ENCODE measurements at places on chromosomes 1 and 21.

GRCh38 chr1:63103682-63104081, 218.7 kb upstream of the FOXD3 start:
- DNase-seq: no peak
- H3K4me3 ChIP-seq: no peak overlapping the region
- no peaks in the 10 kb centered on the region for H3K27me3 ChIP-seq

DNA sequence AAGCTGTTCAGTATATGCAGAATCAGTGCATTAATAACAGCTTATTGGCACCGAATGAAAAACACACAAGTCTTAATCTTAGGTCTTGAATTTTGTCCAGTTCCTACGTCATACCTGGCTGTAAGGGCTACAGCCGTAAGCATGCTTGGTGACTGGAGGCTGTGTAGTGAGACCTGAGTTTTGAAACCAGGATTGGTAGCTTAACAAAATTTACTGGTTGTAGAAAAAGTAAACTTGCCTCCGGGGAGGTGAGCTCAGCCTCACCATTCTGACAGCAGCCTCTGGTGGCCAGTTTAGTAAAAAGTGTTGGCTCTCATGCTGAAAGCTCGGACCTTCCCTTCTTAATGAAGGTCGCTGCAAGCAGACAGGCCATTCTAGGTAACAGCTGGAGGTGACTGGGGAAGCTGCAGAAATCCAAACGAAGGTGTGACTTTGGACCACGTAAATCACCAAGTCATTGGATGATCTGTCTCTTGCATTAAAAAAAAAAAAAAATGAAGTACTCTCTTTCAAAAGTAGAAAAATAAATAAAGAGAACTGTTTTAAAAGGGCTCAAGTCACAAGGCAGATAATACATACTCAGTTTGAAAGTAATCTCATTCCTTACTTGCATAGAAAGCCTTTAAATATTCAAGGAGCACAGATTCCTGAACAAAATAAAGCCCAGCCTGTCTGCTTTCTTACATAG, 48.9 kb downstream of the HLCS start:
- no peaks in the 10 kb centered on the region for H3K36me3 ChIP-seq
- H3K4me1 ChIP-seq: no peaks in the 10 kb centered on the region
- H3K27me3 ChIP-seq: no peaks in the 10 kb centered on the region
- H3K27ac ChIP-seq: no peak overlapping the region

DNA sequence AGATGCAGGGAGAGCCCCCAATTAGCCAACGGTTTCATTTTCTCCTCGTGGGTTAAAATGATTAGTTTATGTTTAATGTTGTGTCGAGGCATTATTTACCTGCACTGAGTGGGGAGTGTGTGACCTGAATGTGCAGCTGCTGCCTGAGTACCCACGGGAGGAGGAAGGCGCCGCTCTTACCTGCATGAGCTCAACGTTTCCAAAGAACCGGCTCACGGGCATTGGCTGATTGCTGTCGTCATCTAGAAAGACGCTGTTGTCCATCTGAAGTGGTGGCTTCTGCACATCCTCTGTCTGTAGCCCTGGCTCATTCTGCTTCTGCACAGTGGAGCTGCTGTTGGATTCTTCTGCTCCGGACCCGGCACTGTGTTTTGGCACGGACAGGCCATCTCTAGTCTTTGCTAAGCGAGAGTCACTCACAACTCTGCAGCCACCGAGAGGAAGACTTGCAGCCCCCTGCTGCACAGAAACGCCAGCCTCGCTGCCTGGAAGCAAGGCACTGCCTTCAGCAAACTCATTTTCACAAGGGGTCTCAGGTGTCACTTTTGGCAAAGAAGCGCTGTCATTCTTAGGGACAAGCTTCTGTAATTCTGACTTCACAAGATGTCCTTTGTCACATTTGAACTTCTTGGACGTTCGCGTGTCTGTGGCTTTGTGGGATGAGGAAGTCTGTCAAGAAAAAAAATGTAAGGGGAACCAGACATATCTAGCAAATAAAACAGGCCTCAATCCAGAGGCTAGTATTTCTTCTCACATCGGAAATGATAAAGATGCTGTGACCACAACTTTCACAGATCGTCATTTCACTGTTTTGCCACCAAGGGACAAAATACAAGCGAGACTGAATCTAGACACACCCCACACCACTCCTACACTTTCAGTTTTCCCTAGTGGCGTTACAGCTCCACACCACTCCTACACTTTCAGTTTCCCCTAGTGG, 9.4 kb downstream of the C1orf174 start:
- H3K27me3 ChIP-seq: no peaks in the 10 kb centered on the region
- no peak overlapping the region for H3K27ac ChIP-seq
- no peaks in the 10 kb centered on the region for H3K4me1 ChIP-seq
- DNase-seq: no peak

DNA sequence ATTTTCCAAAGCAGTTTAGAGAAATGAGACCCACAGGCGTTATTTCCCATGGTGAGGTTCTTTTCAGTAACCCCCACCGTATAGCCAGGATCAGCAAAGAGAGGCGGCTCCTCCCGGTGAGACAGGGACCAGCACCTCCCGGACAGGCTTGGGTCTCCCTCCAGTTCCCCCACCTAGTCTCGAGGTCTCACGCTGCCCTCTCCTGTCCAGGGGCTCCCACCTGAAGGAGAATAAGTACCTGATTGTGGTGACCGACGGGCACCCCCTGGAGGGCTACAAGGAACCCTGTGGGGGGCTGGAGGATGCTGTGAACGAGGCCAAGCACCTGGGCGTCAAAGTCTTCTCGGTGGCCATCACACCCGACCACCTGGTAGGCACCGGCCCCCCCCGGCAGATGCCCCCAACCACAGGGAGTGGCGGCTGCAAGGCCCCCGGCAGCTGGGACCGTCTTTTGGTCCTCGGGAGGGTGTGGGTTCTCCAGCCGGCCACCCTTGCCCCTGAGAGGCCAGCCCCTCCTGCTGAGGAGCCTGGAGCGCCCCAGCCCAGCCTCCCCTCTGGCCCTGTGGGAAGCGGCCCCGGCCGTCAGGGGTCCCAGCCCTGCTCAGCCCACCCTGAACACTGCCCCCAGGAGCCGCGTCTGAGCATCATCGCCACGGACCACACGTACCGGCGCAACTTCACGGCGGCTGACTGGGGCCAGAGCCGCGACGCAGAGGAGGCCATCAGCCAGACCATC, 4.9 kb downstream of the COL6A1 start:
- no peaks in the 10 kb centered on the region for H3K27me3 ChIP-seq
- DNase-seq: no peak
- no peak overlapping the region for H3K27ac ChIP-seq
- peaks cover 5% of the 10 kb centered on the region for H3K4me1 ChIP-seq
- no peak overlapping the region for H3K4me3 ChIP-seq

DNA sequence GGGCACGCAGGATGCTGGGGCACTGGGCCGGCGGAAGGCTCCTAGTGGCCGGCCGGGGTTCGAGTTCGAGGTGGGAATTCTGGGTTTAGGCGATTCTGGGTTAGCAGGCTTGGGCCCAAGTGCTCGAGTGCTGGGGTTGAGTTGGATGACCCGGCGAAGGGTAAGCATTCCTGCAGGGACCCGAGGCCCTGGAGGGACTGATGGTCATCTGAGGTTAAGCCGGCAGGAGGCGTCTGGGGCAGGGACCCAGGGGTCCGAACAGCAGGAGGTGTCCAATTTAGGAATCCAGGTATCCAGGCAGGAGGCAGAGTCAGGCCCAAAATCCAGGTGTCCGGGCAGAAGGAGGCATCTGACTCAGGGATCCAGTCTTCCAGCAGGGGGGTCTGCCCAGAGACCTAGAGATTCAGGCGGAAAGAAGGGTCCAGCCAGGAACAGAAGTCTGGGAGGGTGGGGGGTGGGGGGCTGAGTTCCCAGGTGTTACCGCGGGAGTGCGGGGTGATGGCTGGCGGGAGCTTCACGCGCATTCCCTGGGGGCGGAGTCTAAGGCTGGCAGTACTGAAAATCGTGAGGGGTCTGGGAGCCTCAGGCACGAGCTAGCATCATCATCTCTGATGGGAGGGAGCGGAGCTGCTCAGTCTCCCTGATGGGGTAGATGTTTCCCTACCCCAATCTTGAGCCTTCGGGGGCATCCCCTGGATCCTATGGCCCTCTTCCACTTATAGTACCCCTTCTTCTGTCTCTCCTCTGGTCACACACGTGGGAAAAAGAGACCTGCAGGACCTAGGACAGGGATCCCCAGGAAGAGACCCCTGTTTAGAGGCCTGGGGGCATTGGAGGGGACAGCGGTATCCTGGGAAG, 585 bp downstream of the GPR3 start:
- H3K27ac ChIP-seq: no peak overlapping the region
- no peaks in the 10 kb centered on the region for H3K36me3 ChIP-seq
- DNase-seq: no peak

DNA sequence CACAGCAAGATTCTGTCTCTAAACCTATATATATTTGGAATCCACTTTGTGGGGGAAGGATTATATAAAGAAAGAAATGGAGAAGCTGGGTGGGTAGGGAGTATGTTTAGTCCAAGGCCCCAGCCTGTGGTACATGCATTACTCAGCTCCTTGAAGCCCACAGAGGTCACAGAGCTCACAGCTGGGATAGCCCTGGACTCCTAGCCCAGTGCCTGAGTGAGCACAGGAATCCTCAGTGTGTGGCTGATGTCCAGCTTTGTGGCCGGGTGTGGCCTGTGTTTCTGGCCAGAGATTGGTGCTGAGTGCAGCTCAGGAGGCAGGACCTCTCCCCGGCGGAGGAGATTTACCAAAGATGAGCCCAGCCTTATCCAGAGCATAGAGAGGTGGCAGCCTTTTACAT, 7.6 kb downstream of the CAPN9 start:
- H3K4me3 ChIP-seq: no peak overlapping the region
- peaks cover 8% of the 10 kb centered on the region for H3K27me3 ChIP-seq

- peaks cover 12% of the 10 kb centered on the region for H3K27me3 ChIP-seq
- H3K27ac ChIP-seq: no peak overlapping the region
- H3K4me1 ChIP-seq: no peaks in the 10 kb centered on the region
These were observed 56.9 kb downstream of the ATP1A1 start for GRCh38 chr1:116429821-116430374.

GRCh38 chr1:218474128-218474527, 129.0 kb downstream of the TGFB2 start:
- no peaks in the 10 kb centered on the region for H3K4me1 ChIP-seq
- H3K36me3 ChIP-seq: no peaks in the 10 kb centered on the region
- H3K27ac ChIP-seq: no peak overlapping the region
- no peak overlapping the region for H3K4me3 ChIP-seq
- no peaks in the 10 kb centered on the region for H3K27me3 ChIP-seq
